ENCODE measurements at places on chromosomes 11 and 22. TPM values are rescaled to one million over a fixed set of nuclear protein-coding genes. Genes with fewer than 3 reads are reported as not detected.

CELSR1 gene
- 0.23 TPM for total RNA-seq

CREB3L1 gene
- total RNA-seq = not detected

LAYN gene
- total RNA-seq = 0.71 TPM

DGCR8 gene
- total RNA-seq = 51.2 TPM

DMC1 gene
- total RNA-seq = 12.3 TPM

KDM4E gene
- not detected for total RNA-seq

Measured in activated CD4-positive, alpha-beta T cell treated with anti-CD3 and anti-CD28 coated beads, Interleukin-2, amount 10 ng/mL, durations not matched to agents 7 days and 5 days (primary cell).